ENCODE measurements at places on chromosomes 6 and 20. TPM values are rescaled to one million over a fixed set of nuclear protein-coding genes. Genes with fewer than 3 reads are reported as not detected.

- peak; percentile 42 for DNase-seq
Observed at GRCh38 chr6:87407901-87408720, at the start of gene CFAP206. Gene CFAP206 (plus strand): TSS chr6:87407972. CDS start chr6:87409840, 1,868 bp downstream.

GRCh38 chr6:79079561-79080041 is 1.5 kb upstream of the PHIP start:
- DNase-seq: no peak

The SYNCRIP gene
- total RNA-seq: 63.6 TPM

The EYA2 gene
- total RNA-seq: 9.8 TPM

DNA sequence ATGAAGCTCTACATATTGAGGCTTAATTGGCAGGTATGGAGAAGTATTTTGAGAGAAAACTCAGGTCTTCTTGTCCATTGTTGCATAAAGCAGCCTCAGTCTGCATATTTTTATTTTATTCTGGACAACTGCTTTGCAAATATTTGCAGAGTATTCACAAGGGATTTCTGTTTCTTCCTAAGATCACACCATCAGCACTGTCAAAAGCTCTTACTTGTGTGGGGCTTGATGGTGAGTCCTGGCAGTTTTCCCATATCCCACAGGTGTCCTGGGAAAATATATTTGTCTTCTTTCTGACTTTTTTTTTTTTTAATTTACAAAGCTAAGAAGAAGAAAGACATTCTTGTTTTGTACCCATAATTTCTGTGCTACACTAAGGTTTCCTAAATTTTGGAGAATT is 16.9 kb upstream of the MLIP start:
- DNase-seq: no peak

DNA sequence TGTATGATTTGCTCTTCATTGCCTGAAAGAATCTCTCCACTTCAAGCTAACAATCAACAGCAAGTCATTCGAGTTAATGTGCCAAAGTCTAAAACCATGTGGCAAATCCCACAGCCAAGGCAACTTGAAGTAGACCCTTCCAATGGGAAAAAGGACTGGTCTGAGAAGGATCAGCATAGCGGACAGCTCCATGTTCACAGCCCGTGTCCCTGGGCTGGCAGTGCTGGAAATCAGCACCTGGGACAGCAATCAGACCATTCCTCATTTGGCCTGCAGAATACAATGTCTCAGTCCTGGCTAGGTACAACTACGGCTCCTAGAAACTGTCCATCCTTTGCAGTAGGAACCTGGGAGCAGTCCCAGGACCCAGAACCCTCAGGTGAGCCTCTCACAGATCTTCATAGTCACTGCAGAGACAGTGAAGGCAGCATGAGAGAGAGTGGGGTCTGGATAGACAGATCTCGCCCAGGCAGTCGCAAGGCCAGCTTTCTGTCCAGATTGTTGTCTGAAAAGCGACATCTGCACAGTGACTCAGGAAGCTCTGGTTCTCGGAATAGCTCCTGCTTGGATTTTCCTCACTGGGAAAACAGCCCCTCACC is 1.1 kb downstream of the GJA10 start:
- DNase-seq: no peak

DNA sequence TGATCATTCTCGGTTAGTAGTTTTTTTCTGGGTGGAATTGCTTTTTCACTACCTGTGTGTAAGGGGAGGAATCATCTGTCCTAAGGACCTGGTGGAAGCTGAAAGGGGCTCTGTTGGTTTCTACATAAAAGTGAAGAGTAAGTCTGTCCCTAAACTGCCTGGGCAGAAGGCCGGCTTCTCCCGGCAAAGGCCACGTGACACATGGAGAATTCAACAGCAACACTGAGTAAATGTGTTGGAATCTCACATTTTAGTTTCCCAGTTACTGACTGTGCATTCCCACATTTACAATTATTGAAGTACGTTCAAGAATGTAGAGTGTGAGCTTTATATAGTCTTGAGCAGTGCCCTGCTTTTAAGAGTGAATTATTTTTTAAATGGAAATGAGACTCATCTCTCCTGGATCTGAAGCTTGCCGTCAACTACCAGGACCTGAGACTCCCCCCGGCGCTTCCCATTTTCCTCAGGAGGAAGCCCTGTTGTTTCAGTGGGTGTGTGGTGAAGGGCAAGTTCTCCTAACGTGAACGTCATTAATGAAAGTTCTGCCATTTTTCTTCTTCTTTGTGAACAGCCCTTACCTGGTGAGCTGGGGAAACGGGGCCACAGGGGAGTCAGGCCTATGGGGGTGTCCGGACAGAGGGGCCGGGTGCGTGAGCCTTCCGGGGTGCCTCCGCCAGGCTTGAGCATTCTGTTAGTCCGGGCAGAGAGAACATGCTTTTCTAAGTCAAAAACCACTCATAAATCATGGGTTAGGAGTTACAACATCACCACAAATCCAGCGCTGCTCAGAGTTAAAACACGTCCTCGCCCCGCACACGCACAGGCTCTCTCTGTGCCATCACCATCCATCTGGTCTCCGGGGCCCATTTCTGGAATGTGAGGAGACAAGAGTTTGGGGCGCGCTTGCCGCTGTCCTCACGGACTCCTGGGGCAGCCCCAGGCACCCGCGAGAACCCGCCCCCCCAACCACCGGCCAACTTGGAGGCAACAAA is 56.6 kb upstream of the SMOC2 start:
- no peak for DNase-seq
